CD8-positive, alpha-beta memory T cell (primary cell): ENCODE measurements at places on chromosomes 16 and 17.

DNA sequence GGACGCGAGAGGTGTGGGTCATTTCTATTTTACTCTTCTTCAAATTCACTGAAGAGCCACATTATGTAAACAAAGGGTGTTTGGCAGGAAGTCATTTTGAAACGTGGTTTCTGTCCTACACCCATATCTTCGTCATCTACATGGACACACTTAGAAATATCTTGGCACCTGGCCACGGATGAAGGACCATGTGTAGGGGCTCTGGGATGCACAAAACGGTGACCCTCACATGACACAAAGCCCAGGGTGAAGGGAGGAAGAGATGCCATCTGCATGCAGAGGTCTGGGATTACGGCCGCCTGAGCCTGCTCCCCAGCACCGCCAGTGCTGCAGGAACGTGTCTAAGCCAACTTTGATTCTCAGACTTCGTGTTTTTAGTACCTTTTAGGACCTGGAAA is 130.2 kb upstream of the CHMP6 start:
- DNase-seq: peak; percentile 35
- H3K27ac ChIP-seq: no peak overlapping the region
- no peaks in the 10 kb centered on the region for H3K27me3 ChIP-seq
- peaks cover 33% of the 10 kb centered on the region for H3K4me1 ChIP-seq
- no peak overlapping the region for H3K4me3 ChIP-seq

DNA sequence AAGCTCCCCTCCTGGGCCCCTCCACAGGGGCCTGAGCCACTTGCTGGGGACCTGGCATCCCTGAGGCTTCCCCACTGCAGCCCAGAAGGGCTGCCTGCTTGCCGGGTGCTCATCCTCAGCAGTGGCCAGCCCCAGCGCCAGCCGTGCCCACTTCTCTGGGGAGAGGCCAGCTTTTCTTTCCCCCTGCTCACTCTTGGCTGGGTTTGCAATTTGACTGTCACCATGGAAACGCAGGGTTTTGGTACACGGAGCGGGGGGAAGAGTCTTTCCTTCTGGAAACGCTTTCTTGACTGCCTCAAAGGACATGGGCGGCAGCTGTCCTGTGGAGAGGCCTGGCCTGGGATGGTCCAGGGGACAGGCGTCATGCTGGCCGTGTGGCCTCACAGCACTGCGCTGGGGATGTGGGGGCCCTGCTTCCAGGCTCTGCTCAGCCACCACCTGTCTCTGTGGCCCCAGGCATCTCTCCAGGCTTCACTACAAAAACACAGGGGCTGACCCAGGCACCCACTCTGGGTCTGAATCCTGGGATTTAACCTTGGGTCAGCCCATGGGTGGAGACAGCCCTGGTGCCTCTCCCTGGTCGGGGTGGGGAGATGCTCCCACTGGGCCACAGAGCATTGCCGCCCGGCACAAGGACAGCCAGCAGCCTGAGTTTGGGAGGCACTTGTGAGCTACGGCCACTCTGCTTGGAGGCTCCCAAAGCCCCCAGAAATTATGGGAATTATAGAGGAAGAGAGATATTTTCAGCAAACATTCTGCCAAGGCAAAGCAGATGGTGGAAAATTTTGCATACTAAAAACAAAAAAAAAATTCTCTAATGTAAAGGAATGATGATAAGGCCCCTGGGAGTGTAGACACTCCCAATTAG is 45.9 kb upstream of the DOC2B start:
- no peak overlapping the region for H3K4me3 ChIP-seq
- DNase-seq: no peak
- H3K27ac ChIP-seq: no peak overlapping the region
- H3K27me3 ChIP-seq: no peaks in the 10 kb centered on the region
- no peaks in the 10 kb centered on the region for H3K4me1 ChIP-seq

- peaks cover 30% of the 10 kb centered on the region for H3K27me3 ChIP-seq
- H3K27ac ChIP-seq: no peak overlapping the region
These were observed 51.7 kb upstream of the TAC4 start for GRCh38 chr17:49899588-49899987.

- H3K4me1 ChIP-seq: peaks cover 17% of the 10 kb centered on the region
- no peak overlapping the region for H3K4me3 ChIP-seq
- H3K27me3 ChIP-seq: no peaks in the 10 kb centered on the region
- no peak for DNase-seq
- H3K27ac ChIP-seq: no peak overlapping the region
- H3K36me3 ChIP-seq: no peaks in the 10 kb centered on the region
These were observed 11.7 kb upstream of the SLC47A2 start for GRCh38 chr17:19728084-19728495.

DNA sequence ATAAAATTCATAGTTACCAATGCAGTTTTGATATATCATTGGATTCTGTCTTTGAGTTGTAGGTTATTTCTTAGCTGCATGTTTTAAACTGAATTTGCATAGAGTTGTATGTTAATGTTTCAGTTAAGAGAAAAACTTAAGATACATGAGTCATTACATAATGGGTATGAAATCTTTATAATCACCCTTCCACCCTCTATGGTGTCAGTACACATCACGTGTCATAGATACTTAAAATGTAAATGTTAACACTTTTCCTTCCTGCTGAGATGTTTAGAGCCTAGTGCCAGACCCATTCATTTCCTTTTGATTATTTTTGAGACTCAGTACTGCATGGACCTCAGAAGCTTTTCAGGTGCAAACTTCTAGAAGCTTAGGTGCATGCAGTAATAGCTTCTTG is 20.5 kb downstream of the ZNF207 start:
- H3K27ac ChIP-seq: no peak overlapping the region
- peaks cover 68% of the 10 kb centered on the region for H3K36me3 ChIP-seq
- no peaks in the 10 kb centered on the region for H3K27me3 ChIP-seq

DNA sequence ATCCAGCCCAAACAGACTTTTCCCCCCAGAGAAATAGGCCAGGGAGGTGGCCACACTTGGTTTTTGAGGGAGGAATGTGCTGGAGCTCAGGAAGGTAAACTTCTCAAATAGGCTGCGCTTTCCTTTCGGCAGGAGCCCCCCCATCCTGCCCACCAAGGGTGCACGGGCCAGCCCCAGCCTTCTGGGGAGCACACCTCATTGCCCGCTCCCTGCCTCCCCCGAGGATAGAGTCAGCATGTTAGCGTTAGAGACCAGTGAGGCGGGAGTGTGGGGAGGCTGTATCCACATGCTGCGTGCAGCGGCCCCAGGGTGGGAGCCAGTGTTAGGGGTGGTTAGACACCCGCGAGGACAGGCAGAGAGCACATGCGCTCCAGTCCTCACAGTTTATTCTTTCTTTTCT is 42.3 kb downstream of the PIPOX start:
- H3K4me1 ChIP-seq: no peaks in the 10 kb centered on the region
- no peak overlapping the region for H3K4me3 ChIP-seq
- H3K27ac ChIP-seq: no peak overlapping the region
- peaks cover 44% of the 10 kb centered on the region for H3K36me3 ChIP-seq
- DNase-seq: no peak

DNA sequence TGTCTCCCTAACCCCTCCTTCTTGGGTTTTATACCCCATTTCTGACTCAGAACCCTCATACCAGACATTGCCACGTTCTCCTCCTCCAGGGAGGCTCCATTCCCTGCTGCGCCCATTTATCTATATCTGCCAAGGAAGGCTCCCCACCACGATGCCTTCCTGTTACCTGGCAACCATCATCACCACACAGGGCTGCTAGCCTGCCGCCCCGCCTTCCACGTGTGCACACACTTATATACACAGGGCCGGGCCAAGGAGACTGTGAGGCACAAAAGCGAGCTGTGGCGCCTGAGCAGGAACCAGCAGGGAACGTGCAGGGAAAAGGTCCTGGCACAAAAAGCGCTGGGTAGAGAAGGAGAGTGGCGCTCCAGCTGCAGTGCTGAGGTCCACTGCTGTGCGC is 261.8 kb downstream of the CBLN1 start:
- H3K4me3 ChIP-seq: no peak overlapping the region
- H3K4me1 ChIP-seq: no peaks in the 10 kb centered on the region
- no peak for DNase-seq
- no peak overlapping the region for H3K27ac ChIP-seq
- no peaks in the 10 kb centered on the region for H3K27me3 ChIP-seq

GRCh38 chr17:76732734-76733617 is 4.2 kb downstream of the SRSF2 start:
- H3K27me3 ChIP-seq: no peaks in the 10 kb centered on the region
- no peak overlapping the region for H3K4me3 ChIP-seq
- H3K27ac ChIP-seq: no peak overlapping the region

- no peaks in the 10 kb centered on the region for H3K4me1 ChIP-seq
- no peak overlapping the region for H3K4me3 ChIP-seq
- no peaks in the 10 kb centered on the region for H3K27me3 ChIP-seq
- DNase-seq: no peak
- H3K27ac ChIP-seq: no peak overlapping the region
These were observed 79.6 kb upstream of the CLEC18B start for GRCh38 chr16:74500907-74501306.
